ENCODE measurements at places on chromosomes 12 and 14.

- no peak for DNase-seq
Observed at GRCh38 chr12:14249368-14249767, 116.1 kb upstream of the ATF7IP start.

GRCh38 chr14:95355422-95355821 lies 35.7 kb upstream of the CLMN start:
- no peak for DNase-seq

DNA sequence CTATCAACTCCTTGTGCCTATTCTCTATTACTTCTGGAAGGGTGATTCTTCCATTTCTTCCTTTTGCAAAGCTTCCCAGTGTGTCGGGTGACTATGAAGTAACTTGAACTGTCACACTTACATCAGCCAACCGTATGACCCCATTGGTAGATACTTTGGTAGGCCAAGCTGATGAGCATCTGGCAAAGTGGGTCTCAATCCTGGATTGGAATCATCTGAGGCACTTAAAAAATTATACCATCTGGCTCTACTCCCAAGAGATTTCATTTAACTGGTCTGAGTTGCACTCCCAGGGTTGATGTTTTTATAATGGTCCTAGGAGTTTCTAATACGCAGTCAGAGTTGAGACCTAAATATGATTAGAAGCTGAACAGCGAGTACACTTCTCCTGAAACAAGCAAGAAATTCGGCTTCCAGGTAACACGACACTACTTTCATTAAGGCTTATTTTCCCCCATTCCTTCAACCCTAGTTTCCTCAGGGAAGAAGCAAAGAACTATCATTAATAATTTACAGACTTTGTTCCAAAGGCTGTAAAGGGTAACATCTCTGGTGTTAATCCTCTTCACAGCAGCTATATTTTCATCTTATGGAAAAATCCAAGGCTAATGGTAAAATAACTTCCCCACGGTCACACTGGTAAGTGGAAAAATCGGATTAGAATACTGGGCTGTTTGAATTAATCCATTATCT lies 76.8 kb downstream of the PDE6H start:
- DNase-seq = no peak

DNA sequence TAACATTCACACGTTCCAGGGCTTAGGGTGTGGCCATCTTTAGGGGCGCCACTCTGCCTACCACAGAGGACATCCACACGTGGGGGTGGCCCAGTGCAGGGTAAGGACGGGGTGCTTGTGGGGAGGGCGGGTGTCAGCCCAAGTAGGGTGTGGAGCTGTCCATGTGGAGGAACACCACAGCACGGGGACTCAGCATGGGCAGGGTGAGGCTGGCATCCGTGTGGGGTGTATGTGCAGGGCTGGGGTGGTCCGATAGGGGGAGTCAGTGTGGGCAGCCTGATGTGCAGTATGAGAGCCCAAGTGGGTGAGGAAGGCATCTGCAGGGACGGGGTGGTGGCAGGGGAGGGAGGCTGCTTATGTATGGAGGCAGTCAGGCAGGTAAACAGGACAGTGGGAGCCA lies 17.7 kb downstream of the PSMC1 start:
- DNase-seq = no peak

DNA sequence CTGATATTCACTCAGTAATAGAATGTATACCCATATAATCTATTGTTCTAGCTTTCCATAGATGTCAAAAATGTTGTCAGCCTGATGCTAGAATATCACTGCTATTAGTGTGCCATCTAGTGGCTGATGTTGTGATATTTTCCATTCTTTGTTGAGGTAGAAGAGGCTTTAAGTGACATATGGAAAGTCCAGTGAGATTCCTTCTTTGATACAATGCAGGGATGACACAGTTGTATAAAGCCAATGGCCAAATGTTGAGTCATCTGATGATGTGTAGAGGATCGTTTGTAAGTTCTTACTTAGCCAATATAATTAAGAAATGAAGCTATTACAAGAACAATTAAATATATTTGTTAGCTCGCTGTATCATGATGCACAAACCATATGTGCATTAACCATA lies 58.1 kb upstream of the PCED1B start:
- peak; percentile 46 for DNase-seq

DNA sequence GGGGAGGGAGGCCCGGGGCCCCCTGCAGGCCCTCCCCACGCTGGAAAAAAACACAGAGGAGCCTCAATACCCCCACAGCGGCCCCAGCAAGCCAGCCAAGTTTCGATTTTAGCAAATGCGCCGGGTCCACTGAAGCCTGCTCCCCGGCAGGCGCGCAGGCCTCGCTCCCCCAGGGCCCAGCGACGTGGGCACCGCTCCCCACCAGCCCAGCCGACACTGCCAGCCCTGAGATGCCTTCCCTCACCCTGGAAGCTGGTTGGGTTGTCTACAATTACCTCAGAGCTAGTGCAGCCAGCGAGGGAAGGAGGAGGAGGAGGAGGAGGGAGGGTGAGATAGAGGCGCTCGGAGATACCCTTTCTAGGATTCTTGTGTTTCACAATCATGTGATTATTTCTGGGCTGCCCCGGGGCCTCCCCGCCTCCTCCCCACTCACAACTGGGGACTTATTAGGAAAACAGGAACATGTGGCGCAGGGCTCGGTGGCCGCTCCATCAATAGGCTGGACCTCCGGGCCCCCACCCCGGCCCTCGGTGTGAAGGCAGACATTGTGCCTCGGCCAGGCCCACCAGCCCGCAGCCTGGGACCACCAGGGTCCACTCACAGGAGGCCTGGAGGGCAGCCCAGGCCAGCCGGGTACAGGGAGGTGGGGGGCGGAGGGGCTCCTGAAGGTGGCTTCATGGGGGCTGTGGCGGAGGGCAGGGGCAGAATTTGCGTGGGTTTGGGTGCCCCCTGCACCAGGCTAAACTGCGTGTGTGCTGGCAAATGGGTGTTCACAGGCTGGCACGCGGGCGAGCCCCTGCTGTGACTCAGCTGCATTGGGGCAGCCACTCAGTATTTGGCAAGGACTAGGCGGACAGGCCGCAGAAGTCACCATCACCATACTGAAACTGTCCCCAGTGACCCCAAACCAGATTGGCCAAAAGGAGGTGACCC lies 109.9 kb downstream of the NCOR2 start:
- DNase-seq = no peak

DNA sequence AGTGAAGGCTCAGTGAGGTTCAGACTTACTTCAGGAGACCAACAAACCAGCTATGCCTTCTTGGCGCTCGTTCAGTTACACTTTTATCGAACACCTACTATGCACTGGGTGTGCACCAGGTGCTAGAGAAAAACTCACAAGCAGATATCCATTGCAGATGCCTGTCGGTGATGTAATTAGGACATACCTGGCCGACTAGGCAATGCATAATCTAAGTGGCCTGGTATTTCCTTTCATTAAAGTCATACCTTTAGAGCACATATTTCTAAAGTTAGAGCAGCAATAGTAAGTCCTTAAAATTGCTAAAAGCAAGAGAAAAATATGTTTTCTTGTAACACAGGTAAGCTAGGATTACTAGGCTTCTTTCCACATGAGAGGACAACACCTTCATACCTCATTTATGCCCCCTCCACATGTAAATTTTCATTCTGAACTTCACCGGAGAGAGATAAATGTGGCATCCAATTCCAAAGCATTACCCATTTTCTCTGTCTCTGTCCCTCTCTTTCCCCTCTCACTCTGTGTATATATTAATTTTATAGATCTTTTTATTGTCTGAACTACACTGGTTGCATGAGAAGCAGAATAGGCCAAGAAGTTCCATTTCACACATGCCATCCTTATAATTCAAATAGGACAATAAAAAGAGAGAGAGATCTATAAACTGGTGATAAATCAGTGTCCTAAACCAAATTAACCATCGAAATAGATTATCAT lies 242.2 kb downstream of the SPTSSA start:
- no peak for DNase-seq

DNA sequence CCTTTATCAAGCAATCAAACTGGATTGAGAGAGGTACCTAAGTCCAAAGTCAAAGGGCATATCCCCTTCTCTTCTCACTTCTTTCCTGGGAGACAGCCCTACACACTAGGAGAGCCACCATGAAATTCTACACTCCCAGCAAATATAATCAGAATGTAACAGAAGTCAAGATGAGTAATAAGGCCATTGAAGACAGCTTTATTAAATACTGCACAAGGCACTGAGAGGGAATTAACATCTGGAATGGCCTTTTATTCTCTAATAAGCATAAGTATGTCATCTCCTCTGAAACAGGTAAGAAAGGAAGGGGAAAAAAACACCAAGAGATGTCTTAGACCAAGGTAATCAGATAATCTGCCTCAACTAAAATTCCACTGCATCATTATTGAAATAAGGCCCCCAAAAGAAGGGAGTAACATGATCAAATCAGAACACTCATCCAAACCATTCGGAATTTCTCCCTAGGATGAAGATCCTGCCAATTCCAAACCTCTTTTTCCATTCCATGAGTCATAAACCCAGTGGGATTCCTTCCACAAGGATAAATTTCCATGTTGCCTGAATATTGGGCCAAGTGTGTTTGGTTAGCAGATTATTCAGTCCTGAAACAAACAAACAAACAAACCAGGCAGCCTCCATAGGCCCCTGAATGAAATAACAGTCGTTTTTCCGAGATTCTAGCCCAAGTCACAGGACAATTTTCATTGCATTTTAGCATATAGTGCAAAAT lies 19.9 kb downstream of the SLC35F4 start:
- no peak for DNase-seq

DNA sequence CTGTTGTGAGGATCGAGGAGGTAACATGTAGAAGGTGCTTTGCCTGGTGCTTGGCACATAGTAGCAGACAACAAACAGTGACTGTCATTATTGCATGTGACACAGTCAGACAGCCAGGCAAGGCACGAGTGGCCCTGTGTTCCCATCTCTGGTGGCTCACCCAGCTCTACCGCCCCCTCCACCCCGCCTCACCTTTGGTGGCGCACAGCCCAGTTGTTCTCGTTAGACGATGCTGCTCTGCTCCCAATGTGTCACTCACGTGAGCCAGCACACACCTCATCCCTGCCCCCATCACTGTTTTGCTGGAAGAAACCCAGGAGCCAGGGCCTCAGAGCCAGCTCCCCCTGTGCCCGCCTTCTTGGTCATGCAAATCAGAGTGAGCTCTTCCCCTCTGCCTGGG lies 113.3 kb downstream of the CALM1 start:
- DNase-seq = peak; percentile 86

GRCh38 chr12:47812797-47813510 lies 6.7 kb downstream of the HDAC7 start:
- no peak for DNase-seq

DNA sequence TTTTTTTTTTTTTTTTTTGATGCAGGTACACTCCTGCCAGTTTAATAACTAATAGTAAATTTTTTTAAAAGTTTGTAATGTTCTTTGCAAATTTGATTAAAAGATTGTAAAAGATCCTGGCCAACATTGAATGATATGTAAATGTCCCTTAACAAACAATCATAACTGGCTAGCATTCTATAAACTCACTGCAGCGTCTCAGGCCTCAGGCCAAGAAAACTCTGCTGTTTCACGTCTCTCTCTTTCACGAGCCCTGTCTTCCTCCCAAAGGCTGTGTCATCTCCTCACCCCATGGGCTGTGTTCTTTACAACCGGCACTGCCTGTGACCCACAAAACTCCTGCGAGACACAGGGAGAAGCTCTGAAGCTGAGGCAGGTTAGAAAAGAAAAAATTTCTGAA lies 103.3 kb downstream of the NUAK1 start:
- DNase-seq = no peak

GRCh38 chr14:105711044-105711620 lies 184.7 kb downstream of the TMEM121 start:
- no peak for DNase-seq

- no peak for DNase-seq
Observed at GRCh38 chr12:48119834-48120195, 651 bp downstream of the PFKM start.

GRCh38 chr12:19129486-19130223 lies at the start of gene PLEKHA5:
TSS of gene PLEKHA5 (plus strand) at chr12:19129733. CDS start at chr12:19129800, 67 bp downstream.
- DNase-seq = peak; percentile 84

GRCh38 chr12:2234091-2234490 lies 181.3 kb downstream of the CACNA1C start:
- no peak for DNase-seq

- no peak for DNase-seq
Observed at GRCh38 chr12:2160043-2160442, 107.3 kb downstream of the CACNA1C start.

All from NCI-H1105 (cell line).